ENCODE measurements at places on chromosomes 1 and 21.

GRCh38 chr1:210655511-210655910 is 326.8 kb downstream of the HHAT start:
- DNase-seq: no peak

DNA sequence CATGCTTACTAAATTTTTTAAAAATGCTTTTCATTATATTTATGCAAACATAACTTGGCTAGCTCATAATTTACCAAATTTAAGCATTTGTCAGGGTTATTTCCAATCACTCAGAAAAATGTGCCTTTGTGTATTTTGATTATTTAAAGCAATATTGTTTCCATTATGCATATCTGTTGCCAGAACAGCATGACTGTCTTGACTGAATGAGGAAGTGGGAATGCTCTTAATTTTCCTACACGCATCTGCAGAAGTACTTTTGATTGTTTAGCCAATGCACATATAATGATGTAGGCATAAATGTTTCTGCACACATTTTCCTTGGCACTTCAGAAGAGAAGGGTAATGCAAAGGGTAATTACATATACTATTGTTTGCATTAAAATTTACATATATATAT is 92.5 kb upstream of the ADGRL2 start:
- DNase-seq: no peak

DNA sequence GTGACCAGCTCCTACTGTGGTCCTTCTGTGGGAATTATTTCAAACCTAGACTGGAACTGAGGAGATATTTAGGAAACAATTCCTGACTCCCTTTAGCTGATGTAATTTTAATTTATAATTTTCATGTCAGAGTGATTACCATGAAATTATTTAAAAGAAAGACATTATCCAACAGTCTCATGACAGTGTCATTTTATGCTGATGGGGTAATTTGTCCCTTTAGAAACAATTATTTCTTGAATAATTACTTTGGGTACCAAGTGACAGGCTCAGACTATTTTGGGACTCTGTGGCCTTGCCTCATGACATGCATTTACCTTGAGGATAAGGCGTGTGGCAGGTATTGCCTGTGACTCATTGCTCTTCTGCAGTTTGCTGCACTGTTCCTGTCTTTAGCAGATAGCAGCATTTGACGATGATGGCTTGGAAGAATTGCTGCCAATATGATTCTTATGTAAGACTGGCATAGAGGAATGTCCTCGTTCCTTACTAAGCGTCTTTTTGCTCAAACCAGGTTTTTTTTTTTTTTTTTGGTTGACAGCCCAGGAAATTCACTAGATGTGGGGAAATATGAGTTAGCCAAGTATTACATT is 206.0 kb upstream of the HMCN1 start:
- DNase-seq: no peak

DNA sequence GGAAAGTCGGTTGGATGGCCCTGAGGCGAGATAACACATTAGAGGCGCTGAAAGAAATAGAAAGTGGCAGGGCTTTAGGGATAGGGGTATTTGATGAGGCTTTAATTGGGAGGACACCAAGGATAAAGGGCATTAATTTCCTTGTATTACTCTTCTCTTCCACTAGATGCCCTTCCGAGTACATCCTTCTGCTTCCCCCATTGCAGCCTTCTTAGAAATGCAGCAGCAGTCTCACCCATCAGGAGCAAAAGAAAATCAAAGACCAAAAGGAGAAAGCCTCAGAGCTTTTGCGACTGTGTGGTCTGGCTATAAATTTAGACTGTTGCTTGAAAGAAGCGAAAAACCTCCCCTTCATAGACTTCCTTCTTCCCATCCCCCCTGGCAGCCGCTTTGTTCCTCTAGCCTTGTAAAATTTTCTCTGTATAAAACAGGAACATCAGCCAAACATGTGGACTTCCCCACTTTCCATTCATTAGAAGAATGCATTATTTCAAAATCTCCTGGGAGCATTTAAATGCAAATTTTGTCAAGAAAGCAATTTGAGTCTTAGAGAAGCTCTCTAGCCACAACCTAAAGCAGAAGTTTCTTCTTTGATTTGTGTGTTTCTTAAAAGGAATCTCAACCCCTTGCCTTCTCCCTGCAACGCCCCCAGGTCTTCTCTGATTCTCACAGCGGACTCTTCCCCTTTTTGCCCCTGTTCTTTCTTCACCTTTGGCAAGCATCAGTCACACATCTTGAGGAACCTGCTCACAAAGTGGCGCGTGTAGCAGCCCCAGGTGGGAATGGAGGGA is 76.6 kb downstream of the NDUFS5 start:
- peak; percentile 56 for DNase-seq

- DNase-seq: no peak
Observed at GRCh38 chr21:41600961-41601572, 93.1 kb upstream of the TMPRSS2 start.

DNA sequence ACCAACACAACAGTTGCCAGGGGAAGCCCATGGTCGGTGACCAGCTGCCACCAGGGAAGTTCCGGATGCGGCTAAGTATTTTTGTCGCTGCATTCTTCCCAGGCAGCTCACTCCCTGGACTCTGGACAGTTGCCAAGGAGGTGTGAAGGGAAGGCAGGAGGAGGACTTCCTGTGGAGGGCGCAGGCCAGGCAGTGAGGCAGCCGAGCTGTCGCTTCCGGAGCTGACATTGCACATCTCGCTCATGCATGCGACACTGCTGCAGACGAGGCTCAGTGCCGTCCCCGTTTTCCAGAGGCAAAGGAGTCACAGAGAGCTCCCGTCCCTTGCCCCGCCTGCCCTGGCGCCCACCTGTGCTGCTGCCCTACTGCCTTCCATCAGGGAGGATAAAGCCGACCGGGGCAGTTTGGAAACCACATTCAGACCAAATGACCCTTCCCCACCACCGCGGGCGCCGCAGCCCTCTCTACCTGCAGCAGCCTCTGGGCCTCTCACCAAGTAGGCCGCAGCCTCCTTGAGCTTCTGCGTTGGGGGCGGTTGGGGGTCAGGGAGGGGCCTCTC is 81.4 kb downstream of the NENF start:
- peak; percentile 26 for DNase-seq

GRCh38 chr1:220093361-220094015 is 444 bp upstream of the IARS2 start:
- DNase-seq: no peak
